Osteocyte (in vitro differentiated cells): ENCODE measurements at places on chromosomes 5 and 9.

- no peak for DNase-seq
These were observed 336.7 kb downstream of the CCDC171 start for GRCh38 chr9:15889555-15889954.

GRCh38 chr5:9239626-9240025 lies 306.2 kb downstream of the SEMA5A start:
- no peak for DNase-seq

GRCh38 chr5:150520747-150521521 lies 13.0 kb downstream of the NDST1 start:
- DNase-seq: no peak

GRCh38 chr5:61966997-61967396 lies 339.0 kb upstream of the KIF2A start:
- DNase-seq: no peak

DNA sequence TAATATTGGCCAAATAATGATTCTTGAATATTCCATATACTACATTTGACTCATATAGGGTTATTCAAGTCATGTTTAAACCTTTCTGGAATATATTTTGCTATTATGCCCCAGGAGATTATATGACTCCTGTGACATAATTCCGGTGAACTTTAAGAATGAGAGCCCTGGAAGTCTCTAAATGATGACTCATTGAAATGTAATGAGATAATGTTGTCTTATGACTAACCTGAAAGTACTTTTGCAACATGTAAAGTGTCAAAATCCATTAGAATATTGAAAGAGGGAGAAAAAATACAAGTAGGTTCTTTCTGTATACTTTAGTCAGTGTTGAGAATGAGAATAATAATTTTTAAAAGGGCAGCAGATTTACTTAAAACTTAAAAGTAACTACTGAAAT lies 830.4 kb downstream of the MAT2B start:
- no peak for DNase-seq

GRCh38 chr9:119282476-119283077 lies 86.7 kb downstream of the BRINP1 start:
- DNase-seq: no peak

DNA sequence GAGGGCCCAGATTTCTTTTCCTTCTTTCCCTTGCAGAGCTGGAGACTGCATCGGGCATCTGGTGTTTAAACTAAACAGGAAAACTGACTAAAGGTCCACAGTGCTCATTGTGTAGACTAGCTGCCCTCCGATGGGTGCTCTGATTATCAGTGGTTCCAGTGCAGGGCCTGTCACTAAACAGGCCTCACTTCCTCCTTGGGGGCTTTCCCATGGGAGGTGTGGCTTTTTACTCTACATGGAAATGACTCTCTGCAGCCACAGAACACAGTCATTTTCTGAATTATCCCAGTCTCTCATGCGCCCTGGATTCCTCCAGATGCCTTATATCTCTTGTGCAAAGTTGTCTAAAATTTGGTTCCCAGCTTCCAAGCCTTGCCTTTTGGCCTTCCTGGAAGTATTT lies 199.2 kb downstream of the TRIO start:
- no peak for DNase-seq

GRCh38 chr5:160788102-160788660 lies 63.8 kb downstream of the ATP10B start:
- DNase-seq: no peak

GRCh38 chr5:74372051-74372450 lies 268.5 kb downstream of the ENC1 start:
- DNase-seq: peak; percentile 3

DNA sequence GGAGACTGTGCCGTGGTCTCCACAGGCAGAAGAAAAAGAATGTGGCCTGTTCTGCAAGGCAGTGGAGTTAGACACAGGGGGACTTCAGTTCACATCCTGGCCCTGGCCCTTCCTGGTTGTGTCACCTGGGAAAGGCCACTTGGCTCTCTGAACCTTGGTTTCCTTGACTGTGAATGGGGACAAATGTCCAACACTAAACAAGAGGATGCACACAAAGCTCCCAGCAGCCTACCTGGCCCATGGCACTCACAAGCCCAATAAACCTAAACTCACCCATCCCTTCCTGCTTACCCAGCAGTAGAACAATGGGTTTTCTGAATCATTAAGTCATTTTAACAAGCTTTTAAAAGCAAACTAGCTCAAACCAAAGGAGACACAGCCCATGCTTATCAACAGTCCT lies 103.9 kb downstream of the FRMD3 start:
- no peak for DNase-seq

GRCh38 chr9:75709698-75710097 lies 180.8 kb upstream of the PCSK5 start:
- DNase-seq: no peak

DNA sequence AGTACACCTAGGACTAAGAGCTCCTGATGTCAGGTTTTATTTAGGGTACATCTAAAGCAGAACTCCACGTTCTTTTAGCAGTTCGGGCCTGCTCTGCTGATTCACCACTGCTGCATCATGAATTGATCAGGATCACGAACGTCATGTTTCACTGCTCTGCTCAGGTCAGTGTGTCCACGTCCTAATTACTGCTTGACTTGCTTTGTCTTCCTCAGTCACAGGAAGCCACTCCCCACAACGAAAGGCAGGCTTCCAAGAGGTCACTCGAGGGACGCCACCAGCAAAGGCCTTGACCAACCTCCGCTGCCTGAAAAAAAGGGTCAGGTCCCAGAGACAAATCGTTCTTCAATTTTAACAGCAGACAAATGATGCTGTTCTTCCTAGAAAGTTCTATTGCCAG lies 40.3 kb downstream of the CTNND2 start:
- no peak for DNase-seq

DNA sequence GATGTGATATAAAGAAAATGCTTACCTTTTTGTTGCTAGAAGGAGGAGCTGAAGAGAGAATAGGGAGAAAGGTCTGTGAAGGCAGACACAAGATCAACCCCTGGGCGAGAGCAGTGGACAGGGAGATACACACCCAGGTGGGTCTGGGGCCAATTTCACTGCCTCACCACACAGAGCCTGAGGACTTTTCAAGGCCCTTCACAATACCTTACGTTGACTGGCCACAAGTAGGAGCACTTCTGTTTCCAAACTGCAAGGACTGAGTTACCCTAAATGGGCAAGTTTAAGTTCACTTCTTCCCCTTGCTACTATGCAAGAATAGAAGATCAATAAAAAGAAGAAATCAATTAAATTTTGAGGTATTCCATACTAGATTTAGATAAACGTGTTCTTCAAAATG lies 174.5 kb upstream of the SLC12A2 start:
- DNase-seq: no peak

DNA sequence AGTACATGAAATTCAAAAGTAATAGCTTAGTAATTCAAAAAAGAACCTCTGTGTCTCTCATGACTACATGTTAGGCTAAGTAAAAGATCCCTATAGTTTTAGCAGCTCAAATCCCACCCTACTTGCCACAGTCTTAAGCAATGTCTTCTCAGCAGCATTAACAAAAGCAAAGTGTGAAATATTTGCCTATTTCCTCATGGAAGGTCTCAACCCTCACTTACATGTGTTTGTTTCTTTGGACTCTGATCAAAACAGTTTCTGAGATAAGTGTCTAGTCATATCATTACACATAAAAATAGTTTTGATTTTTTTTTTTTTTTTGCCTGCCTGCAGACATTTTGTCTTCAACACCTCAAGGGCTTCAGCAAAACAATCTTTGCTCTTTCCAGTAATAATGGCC lies 310.5 kb downstream of the CETN3 start:
- no peak for DNase-seq

GRCh38 chr5:132821791-132822190 lies 8.7 kb downstream of the SHROOM1 start:
- no peak for DNase-seq

DNA sequence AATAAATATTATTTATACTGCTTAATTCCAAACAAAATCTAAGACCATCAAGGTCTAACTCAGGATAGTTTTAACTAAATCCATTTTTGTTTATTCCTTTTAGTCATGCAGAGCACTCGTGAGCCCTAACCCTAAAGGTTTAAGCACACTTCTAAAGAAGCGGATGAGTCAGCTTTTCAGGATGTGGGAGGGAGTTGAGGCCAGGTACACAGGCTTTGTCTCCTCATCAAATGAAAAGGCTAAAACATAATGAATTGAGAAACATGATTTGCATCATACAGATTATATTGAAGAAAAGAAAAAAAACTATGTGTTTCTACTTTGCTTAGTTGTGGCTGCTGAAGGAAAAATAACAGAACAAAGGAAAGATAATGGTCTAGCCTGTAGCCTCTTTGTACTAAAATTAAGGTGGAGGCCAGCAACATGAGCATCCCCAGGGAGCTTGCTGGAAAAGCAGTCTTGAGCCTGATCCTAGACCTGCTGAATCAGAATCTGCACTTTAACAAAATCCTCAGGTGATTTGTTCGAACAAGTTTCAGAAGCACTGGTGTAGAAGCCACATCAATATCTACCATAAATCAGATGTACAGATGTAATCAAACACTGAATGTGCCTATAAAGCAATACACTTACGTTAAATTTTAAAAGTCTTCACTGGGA lies 21.1 kb upstream of the ISCA1 start:
- DNase-seq: no peak

DNA sequence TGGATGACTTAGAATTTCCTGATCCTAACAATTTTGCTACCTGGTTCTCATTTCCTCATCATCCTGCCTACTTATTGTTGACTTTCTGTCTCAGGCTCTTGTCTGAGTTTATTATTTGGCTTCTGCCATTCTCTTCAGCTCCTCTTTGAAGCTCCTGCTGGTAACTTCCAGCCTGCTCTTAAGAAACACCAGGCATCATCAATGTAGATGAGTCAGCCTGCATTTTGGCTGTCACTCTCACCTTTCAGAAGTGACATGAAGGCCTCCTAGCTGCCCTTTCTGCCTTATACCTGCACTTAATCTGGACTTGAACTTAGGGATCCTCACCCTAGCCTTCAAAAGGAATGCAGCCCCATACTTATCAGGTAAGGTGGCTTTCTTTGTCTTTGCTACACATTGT lies 551.8 kb upstream of the ZNF608 start:
- DNase-seq: no peak

- no peak for DNase-seq
These were observed 8.9 kb downstream of the OTP start for GRCh38 chr5:77629509-77630113.

DNA sequence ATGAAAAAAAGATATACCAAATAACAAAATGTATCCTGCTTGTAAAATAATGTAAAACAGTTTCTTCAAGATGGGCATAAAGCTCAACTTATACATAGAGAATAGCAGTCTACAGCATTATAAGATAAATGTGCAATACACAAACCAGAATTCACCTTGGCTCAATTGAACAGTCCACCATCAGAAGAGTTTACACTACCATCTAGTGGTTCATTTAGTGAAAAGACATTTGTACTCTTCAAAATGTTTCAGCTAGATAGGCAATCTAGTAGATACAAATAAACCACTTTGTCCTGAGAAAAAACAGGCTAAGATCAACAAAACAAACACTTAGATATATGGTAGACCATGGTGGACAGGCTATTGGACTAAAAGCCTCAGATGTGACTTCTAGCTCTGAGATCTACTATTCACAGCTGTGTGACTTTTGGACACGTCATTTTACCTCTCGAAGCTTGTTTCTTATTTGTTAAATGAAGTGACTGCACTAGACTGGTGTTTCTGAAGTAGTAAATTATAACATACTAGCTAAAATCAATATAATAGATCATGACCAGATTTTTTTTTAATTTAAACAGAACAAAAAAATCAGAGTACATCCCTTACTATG lies 22.1 kb upstream of the TPD52L3 start:
- no peak for DNase-seq

DNA sequence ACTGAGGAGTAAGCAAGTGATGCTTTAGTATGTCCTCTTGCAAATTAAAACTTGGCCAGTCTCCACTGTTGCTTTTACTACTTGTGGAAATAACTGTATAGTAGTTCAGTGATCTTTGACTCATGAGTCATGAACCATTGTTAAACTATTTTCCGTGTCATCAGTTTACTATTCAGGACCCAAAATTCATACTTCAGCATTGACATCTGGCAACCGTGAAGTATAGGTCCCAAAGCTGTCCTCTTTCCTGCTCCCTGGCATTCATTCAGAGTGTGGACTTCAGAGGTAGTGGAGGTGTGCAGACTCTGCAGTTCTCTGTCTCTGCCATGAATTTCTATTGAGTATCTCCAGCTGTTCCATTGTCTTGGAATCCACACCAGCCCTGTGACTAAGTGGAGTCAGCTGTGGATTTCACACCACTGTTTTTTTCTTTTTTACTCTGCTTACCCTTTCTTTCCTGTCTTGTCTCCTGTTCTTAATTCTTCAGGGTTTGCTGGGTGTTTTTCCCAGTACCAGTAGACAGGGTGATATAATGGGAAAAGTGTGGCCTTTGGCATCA lies 7.5 kb downstream of the TDRD7 start:
- no peak for DNase-seq

DNA sequence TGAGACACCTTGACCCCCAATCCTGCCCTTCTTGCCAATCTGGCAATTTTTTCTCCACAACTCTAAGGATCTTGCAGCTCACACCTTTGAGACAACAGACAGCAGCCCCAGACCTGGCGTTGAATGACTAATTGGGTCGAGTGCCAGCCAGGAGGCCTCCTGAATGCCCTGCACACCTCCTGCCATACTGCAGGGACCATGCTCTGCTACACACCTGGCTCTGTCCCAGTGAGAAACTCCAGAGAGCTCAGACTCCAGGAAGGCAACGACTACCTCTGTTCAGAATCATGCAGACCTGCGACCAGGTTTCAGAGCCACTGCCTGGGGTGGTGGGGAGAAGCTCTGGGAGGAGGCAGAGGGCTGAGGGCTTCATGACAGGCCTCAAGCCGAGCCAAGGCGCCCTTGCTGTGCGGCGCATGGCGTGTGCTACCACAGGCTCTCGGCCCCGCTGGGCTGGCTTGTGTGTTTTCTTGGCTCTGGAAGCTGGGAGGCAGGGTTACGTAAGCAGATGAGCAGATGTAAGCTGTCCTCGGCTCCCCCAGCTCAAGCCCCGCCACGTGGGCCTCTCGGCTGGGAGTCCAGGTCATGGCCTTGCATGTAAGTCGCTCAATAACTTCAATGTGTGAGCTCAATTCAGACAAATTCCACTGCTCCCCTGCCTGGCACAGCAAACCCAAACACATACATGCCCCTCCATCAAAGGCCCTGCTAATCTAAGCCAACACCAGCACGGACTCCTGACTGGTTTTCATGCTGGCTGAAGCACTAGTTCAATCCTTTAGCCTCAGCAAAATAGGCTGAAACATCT lies 27.5 kb downstream of the B4GALT1 start:
- peak; percentile 94 for DNase-seq

DNA sequence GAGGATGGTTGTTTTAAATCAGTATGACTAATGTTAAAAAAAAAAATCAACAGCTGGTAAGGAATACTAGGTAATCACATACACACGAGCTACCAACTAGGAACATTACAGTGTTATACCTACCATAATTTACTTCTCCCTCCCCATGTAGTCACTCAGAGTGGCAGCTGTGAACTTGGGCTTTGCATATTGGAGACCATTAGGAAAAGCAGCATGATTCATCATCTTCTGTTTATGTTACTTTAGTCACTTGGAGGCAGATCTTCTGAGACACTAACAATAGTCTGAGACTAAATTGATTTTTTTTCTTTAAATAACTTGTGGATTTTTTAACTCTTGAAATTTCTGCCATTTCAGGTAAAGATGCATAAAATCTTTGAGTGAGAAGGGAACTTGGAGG lies 141.5 kb upstream of the NR4A3 start:
- no peak for DNase-seq
